Spinal cord (tissue), 10 donors: ENCODE measurements at places on chromosomes 13 and 19.

DNA sequence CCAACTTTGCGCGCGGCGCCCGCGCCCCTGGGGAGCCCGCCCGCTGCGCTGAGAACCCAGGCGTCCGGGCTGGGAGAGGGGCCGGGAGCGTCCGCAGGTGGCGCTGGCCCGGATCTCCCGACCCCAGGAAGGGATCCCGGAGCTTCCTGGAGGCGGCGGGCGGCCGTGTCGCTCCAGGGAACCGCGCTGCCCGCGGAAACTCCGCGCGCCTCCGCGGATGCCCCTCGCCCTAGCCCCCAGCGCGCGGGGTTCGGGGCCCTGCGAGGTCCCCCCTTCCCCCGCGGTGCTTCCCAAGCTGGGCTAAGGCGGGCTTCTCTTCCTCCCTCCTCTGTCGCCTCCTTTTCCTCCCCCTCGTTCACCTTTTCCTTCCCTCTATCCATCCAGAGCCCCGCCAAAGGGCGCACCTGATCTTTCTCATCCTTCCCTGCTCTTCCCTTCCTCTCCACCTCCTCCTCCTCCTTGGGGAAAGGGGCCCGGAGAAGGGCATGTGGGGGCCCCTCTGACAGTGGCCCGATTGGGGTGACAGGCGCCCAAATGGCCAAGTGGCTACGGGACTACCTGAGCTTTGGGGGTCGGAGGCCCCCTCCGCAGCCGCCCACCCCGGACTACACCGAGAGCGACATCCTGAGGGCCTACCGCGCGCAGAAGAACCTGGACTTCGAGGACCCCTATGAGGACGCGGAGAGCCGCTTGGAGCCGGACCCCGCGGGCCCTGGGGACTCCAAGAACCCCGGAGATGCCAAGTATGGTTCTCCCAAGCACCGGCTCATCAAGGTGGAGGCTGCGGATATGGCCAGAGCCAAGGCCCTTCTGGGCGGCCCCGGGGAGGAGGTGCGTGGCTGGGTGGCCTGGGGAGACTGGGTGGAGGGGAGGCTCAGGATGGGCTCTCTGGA is 710 bp downstream of the SHD start:
- peak; percentile 43 for DNase-seq

- DNase-seq, result no peak
These were observed 54.9 kb downstream of the KCNRG start for GRCh38 chr13:50070186-50070585.

GRCh38 chr13:106129273-106129672 is 406.2 kb downstream of the EFNB2 start:
- no peak for DNase-seq

- no peak for DNase-seq
These were observed 4.6 kb downstream of the PKN1 start for GRCh38 chr19:14437578-14438140.

GRCh38 chr13:96581741-96582140 is 412.5 kb downstream of the OXGR1 start:
- no peak for DNase-seq

DNA sequence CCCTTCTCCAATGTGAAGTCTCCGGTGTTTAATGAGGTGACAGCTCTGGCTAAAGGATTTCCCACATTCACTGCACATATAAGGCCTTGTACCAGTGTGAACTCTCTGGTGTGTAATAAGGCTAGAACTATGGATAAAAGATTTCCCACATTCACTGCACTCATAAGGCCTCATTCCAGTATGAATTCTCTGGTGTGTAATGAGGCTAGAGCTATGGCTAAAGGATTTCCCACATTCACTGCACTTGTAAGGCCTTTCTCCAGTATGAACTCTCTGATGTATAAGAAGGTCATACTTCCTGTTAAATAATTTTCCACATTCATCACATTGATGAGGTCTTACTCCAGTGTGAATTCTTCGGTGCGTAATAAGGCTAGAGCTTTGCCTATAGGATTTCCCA is 5.9 kb downstream of the ZNF256 start:
- no peak for DNase-seq

GRCh38 chr13:72437458-72437857 is 290.0 kb downstream of the MZT1 start:
- no peak for DNase-seq

GRCh38 chr13:96053003-96053703 is at the start of gene UGGT2:
TSS of gene UGGT2 (minus strand) at chr13:96053401. CDS start at chr13:96053312, 89 bp downstream.
- DNase-seq, result peak; percentile 97

DNA sequence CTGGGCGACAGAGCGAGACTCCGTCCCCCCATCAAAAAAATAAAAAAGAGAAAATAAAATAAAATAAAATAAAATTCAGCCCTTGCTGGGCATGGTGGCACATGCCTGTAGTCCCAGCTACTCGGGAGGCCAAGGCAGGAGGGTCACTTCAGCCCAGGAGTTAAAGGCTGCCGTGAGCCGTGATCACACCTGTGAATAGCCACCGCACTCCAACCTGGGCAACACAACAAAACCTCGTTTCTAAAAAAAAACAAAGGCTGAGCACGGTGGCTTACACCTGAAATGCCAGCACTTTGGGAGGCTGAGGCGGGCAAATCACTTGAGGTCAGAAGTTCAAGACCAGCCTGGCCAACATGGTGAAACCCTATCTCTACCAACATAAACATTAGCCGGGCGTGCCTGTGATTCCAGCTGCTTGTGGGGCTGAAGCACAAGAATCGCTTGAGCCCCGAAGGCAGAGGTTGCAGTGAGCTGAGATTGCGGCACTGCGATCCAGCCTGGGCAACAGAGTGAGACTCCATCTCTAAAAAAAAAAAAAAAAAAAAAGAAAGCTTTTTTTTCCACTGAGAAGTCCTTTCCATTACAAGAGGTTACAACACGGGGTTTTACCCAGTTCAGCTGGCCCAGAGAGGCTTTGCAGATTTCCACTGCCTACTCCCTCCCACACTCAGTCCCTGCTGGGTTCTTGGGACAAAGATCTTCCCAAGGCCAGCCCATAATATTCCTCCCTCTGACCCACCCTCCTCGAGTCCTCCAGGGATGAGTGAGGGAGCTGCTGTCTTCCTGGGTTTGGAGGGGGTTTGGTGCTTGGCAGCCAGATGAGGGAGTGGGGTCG is 6.4 kb downstream of the ANGPTL4 start:
- no peak for DNase-seq

DNA sequence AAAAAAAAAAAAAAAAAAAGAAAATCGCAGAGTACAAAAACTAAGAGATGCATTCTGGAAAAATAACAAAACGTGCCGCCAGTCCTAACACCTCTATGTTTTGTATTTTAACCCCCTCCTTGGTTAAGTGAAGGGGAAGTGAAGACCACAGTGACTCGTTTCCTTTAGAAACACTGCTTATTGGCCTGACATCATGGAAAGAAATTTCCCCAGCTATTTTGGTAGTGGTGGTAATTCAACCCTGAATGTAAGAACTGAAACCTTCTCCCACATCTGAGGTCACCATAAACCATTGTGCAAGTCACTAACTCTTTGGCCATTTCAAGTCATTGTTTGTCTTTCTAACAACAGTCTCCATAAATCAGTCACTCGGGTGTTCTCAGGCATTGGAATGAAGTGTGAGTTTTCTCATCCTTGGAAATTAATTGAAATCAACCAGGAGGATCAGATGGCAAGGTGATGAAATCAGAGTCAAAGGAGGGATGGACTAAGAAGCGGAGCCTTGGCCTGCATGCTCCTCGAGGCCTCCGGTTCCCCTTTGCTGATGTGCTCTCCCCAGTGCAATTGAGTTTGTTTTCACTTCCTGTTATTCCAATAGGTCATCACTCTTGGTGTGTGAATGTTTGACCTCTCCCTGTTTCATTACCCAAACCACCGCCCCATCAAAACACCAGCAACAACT is 443.9 kb downstream of the FGF9 start:
- no peak for DNase-seq

DNA sequence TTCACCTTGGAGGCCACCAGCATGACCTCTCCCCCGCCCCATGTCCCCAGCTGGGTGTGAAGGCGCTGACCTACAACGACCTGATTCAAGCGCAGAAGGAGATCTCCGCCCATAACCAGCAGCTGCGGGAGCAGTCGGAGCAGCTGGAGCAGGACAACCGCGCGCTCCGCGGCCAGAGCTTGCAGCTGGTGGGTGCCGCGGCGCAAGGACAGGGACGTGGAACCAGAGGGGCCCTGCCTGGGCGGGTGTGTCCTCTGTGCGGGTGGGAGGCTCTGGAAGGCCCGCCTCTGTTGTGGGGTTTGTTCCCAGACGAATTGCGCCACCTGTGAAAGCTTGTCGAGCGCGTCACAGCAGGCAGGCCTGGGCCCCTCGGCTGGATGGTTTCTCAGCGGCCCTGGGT is 22.3 kb downstream of the PLEKHJ1 start:
- no peak for DNase-seq

- no peak for DNase-seq
These were observed 325.4 kb upstream of the TSHZ3 start for GRCh38 chr19:31674503-31675192.

DNA sequence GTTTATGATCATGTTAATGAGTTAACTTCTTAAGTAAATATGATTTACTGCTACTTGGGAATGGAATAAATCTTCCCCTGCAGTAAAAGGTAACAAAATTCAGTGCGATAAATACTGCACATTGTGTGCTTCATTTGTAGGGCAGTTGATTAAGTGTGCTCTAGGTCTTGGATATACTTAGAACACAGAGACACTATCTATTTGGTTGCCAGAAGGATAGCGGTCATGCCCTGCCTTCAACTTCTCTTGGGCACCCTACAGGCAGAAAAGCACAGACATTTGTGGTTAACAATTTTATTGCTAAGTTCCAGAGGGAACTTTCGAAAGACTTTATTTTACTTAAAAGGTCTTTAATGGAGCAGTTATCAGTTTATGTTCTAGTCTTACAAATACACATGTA is 605.8 kb downstream of the PCDH9 start:
- no peak for DNase-seq

- no peak for DNase-seq
These were observed 279.8 kb upstream of the DACH1 start for GRCh38 chr13:72146816-72147215.

DNA sequence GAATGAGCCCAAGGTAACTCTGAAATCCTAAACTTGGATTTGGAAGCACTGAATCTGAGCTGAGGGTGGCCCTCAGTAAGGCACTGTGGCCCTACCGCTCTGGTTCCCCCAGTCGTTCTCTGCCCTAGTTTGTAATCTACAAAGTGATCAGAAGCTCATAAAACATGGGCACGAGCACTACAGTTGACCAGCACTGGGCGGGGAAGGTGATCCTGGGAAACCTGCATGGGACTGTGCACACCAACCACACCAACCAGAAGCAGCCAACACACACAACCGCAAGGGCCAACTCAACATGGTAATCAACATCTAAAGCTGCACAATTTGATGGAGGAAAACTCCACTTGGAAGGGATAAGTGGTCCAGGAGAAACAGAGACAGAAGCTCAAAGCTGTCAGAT is 22.9 kb downstream of the SLC7A1 start:
- no peak for DNase-seq

DNA sequence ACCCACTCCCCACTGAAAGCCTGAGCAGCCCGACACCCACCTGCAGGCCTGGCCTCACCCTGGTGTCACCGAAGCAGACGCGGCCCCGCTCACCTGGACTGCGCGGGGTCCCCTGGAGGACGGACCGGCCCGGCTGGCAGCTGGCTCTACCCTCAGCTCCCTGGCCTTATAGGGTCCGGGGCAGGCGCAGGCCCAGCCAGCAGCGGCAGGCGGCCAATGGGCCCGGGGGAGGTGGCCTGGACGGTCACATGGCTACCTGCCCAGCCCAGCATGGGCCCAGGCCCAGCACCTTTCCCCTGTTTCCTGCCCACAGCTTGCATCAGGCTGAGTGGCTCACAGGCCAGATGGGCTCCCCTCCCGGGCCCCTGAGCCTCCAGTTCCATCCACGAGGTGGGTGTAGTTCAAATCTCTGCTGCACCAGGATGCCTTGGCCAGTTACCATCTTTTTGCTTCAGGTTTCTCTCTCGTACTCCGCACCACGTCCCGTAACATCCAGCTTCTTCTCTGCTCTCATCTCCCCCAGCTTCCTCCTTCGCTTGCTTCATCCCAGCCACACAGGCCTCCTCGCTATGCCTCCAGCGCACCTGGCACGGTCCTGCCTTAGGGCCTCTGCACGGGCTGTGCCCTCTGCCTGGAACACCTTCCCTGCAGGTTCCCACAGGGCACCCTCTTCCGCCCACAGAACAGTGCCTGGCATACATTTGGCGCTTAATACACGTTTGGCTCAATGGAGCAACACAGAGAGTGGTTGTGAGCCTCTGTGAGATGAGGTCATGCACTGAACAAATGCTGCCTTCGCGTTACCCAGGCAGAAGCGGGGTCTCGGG is at the start of gene PLIN4:
TSS of gene PLIN4 (minus strand) at position 142 of the 827 bp plus-strand sequence. CDS start 214 bp downstream, outside the sequence.
- DNase-seq, result no peak

- DNase-seq, result no peak
These were observed 38.6 kb upstream of the TEX29 start for GRCh38 chr13:111281751-111282311.

GRCh38 chr13:38661010-38661675 is 25.7 kb upstream of the FREM2 start:
- DNase-seq, result no peak

- DNase-seq, result no peak
These were observed 25.1 kb upstream of the ZNF850 start for GRCh38 chr19:36797786-36798108.

- DNase-seq, result no peak
These were observed 5.7 kb upstream of the C5AR1 start for GRCh38 chr19:47303966-47304365.

GRCh38 chr19:2187159-2187558 is 23.4 kb downstream of the DOT1L start:
- no peak for DNase-seq

- no peak for DNase-seq
These were observed 48.4 kb downstream of the WASF3 start for GRCh38 chr13:26605845-26606244.

DNA sequence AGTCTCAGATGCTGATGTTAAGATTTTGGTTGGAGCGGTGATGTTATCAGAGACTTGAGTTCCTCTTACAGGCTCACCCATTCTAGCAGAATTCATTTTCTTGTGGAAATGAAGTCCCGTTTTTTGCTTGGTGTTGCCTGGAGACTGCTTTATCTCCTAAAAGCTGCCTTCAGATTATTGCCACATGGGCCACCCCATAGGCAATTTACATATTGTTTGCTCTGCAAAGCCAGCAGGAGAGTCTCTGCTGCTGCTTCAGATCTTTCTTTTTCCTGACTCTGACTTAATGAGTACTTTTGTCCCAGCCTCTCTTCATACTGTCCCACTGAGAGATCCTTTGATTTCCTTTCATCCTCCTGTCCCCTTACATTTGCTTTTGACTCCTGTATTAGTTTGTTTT is 114.6 kb downstream of the TDRD3 start:
- no peak for DNase-seq

- DNase-seq, result peak; percentile 68
These were observed 3.9 kb upstream of the PCDH17 start for GRCh38 chr13:57627663-57628062.

GRCh38 chr19:19873381-19873780 is 7.7 kb downstream of the ZNF253 start:
- no peak for DNase-seq

GRCh38 chr19:48218997-48219396 is 36.7 kb downstream of the CARD8 start:
- DNase-seq, result no peak

- DNase-seq, result no peak
These were observed 52.0 kb downstream of the KLF2 start for GRCh38 chr19:16376649-16377048.

- DNase-seq, result no peak
These were observed 30.8 kb upstream of the USE1 start for GRCh38 chr19:17184371-17184841.
